ENCODE measurements at places on chromosomes 2 and 18.

DNA sequence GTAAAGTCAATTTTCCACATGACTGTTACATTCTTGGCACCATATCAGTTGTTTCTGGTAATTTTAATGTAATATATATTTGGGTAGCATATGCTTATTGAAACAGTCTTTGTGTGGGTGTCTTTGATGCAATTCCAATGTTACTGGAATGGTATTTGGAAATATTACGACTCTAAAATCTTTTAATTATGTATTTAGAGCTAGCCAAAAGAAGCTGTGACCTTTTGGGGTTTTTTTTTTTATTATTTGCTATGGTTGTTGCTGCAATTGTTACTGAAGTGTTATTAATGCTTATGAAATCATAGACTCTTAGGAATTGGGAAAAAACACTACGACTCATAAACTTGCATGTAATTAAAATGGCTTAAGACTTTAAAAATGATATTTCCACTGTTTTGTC lies 95.9 kb downstream of the AOX1 start:
- no peak for DNase-seq

GRCh38 chr2:84838434-84839145 lies 42.3 kb downstream of the TRABD2A start:
- no peak for DNase-seq

- no peak for DNase-seq
Observed at GRCh38 chr2:149587950-149588487, 444 bp upstream of the MMADHC start.

GRCh38 chr2:188622601-188623260 lies 331.1 kb downstream of the GULP1 start:
- DNase-seq: no peak

GRCh38 chr2:177234267-177234666 lies 21.7 kb downstream of the HNRNPA3 start:
- no peak for DNase-seq

- no peak for DNase-seq
Observed at GRCh38 chr2:200964498-200964897, 1.0 kb upstream of the ORC2 start.
